ENCODE measurements at places on chromosomes 5 and 9. TPM values are rescaled to one million over a fixed set of nuclear protein-coding genes. Genes with fewer than 3 reads are reported as not detected.

Gene CDH9
- not detected for total RNA-seq

Gene UBE2QL1
- total RNA-seq = not detected

Gene ADGRD2
- total RNA-seq = not detected

Gene CNTFR
- not detected for total RNA-seq

Gene SPATA31D4
- not detected for total RNA-seq

Gene GPR150
- 0.33 TPM for total RNA-seq

Gene PDLIM4
- total RNA-seq = 56.8 TPM

Gene DNAH5
- total RNA-seq = 0.96 TPM

Gene TMEM215
- total RNA-seq = under 0.01 TPM

Gene ANXA2R
- 5.4 TPM for total RNA-seq

Gene RAD23B
- total RNA-seq = 116 TPM

Gene SPINK7
- total RNA-seq = not detected

Gene ZNG1F
- 12.1 TPM for total RNA-seq

Gene SPATA31C2
- total RNA-seq = not detected

Gene SIT1
- not detected for total RNA-seq

Gene PPIC
- total RNA-seq = 22.6 TPM

Gene SH3TC2
- total RNA-seq = 15.4 TPM

Gene TRPM6
- total RNA-seq = 0.38 TPM

Gene ZFP2
- 0.33 TPM for total RNA-seq

Gene STOML2
- total RNA-seq = 170 TPM

Gene PCSK5
- 4.2 TPM for total RNA-seq

Measured in vein endothelial cell (primary cell).